B cell (primary cell): ENCODE measurements at places on chromosomes 2 and 18. TPM values are rescaled to one million over a fixed set of nuclear protein-coding genes. Genes with fewer than 3 reads are reported as not detected.
A peak's percentile ranks its signal among the peaks of the same experiment; 100 is the strongest.

DHRS9 gene
- 0.25 TPM in 1 of 2 replicates, not detected in the other for total RNA-seq

GCKR gene
- not detected in 2 replicates for total RNA-seq

SCYGR5 gene
- total RNA-seq, result not detected in 2 replicates

IWS1 gene
- 45.9 and 49.6 TPM in 2 replicates for total RNA-seq

SRD5A2 gene
- not detected in 2 replicates for total RNA-seq

UGT1A4 gene
- total RNA-seq, result not detected in 2 replicates

CABYR gene
- total RNA-seq, result 1.7 and 2.0 TPM in 2 replicates

ANKRD30B gene
- total RNA-seq, result not detected in 2 replicates

ALK gene
- total RNA-seq, result not detected in 2 replicates

GRCh38 chr2:159635006-159635789 is 18.9 kb upstream of the BAZ2B start:
- no peaks in the 10 kb centered on the region for H3K4me1 ChIP-seq
- no peak overlapping the region for H3K27ac ChIP-seq
- H3K4me3 ChIP-seq, result no peak overlapping the region
- no peaks in the 10 kb centered on the region for H3K27me3 ChIP-seq
- H3K36me3 ChIP-seq, result peaks cover 1% of the 10 kb centered on the region
- no peak for DNase-seq

DNA sequence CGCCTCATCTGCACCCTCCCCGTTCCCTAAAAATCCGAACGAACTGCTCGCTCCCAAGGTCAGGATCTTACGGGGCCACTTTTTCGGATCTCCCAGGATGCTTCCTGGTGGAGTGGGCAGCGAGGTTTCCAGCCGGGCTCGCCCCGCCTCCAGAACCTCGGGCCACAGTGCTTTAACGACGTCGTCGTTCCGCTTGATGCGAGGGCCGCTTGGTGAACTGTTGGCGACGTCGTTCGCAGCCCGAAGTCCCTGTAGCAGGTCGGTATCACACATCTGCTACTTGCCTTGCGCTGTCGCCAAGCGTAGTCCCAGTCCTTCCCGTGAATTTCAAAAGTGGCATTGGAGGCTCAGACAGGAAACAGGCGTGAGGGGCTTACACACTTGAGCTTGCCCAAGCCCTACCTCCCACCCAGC is 15.3 kb downstream of the EVX2 start:
- H3K36me3 ChIP-seq, result no peaks in the 10 kb centered on the region
- peaks cover 74% of the 10 kb centered on the region for H3K27me3 ChIP-seq
- no peak for DNase-seq
- H3K4me3 ChIP-seq, result no peak overlapping the region

DNA sequence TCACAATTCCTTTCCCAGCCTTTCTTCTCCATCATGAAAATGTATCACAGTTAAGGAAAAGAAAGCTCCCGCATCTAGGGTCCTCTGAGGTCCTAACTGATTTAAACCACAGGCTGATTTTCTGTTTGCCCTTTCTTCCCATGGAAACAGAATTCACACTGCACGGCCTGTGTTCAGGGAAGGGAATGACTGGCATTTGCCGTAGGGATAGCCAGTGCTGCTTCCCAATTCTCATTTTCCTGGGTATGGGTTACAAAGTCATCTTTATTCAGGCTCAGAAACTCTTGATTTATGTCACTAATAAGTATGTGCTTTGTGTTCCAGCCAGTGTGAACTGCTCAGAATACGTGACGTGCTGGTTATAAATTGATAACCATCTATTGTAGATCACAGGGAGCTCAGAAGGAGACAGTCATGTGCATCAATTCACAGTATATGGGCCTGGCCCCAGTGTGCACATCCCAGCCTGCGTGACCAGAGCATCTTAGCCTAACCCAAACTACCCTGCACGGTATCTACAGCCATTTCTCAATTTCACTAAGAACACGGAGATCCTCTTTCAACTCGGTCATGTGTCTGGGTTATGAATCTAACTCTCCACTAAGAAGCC is 163.3 kb downstream of the LRRC30 start:
- H3K27me3 ChIP-seq, result no peaks in the 10 kb centered on the region
- H3K4me3 ChIP-seq, result no peak overlapping the region
- no peak overlapping the region for H3K27ac ChIP-seq
- DNase-seq, result no peak

DNA sequence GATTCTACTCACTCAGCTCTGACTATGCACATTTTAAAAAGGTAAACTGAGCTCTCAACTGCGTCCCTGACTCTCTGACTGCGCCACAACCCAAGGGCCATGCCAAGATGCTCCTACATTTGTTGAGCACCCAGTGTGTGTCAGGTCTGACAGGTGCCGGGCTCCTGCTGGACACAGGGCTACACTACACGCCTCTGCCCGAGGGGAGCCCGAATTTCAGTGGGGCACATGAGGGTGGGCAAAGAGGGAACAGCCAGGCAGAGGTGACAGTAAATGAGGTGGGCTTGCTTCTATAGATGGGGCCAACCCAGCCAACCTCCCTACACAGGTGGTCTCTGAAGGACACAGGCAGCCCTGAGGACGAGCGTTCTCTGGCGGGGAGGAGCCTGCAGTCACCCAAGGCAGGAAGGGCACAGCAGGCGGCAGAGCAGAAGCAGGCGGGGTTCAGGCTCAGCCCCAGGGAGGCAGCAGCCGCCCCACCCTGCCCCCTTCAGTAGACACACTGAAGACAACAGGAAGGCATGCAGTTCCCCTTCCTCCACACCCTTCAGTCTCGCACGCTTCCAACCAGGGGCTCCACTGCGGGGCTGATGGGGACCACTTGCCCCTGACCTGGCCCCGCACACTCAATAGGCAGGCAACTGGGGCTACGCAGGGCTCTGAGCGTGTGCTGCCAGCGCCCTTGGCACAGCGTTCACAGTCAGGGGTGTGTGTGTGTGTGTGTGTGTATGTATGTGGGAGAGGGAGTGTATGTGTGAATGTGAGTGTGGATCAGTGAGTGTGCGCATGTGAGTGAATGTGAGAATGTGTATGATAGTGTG is 98.4 kb downstream of the UXS1 start:
- H3K36me3 ChIP-seq, result peaks cover 37% of the 10 kb centered on the region
- peaks cover 30% of the 10 kb centered on the region for H3K4me1 ChIP-seq
- peak; percentile 69 for DNase-seq
- no peaks in the 10 kb centered on the region for H3K27me3 ChIP-seq
- H3K4me3 ChIP-seq, result peak overlapping the region; percentile 2
- H3K27ac ChIP-seq, result peak overlapping the region; percentile 83

DNA sequence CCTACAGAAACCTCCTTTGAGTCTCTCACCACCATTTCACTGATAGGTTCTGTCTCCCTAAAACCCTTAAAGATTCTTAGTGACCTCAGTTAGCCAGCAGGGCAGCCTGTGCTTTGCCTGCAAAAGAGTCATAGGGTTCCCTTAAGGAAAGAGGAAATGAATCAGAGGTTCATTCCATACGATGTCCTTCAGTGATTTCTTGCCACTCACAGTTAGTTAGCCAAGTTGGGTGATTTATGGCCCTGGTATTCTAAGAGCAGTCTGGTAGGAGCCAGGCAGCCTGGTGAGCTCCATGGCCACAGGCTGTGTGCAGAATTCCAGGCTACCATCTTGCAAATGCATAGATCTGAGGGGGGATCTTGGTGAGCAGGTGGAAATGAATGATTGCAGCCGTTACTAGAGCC is 18.7 kb upstream of the CCBE1 start:
- H3K4me3 ChIP-seq, result no peak overlapping the region
- no peaks in the 10 kb centered on the region for H3K27me3 ChIP-seq
- DNase-seq, result no peak
- no peaks in the 10 kb centered on the region for H3K36me3 ChIP-seq

- no peak overlapping the region for H3K4me3 ChIP-seq
- DNase-seq, result no peak
- no peak overlapping the region for H3K27ac ChIP-seq
- no peaks in the 10 kb centered on the region for H3K27me3 ChIP-seq
- H3K4me1 ChIP-seq, result no peaks in the 10 kb centered on the region
Measured at GRCh38 chr2:206420721-206421120, 22.6 kb upstream of the ADAM23 start.

GRCh38 chr2:190311893-190312634 is 7.6 kb downstream of the HIBCH start:
- no peak overlapping the region for H3K27ac ChIP-seq
- no peak overlapping the region for H3K4me3 ChIP-seq
- peaks cover 9% of the 10 kb centered on the region for H3K4me1 ChIP-seq
- peaks cover 3% of the 10 kb centered on the region for H3K36me3 ChIP-seq
- DNase-seq, result no peak

GRCh38 chr2:112791693-112792230 is 7.5 kb upstream of the IL1A start:
- H3K4me1 ChIP-seq, result peaks cover 2% of the 10 kb centered on the region
- H3K4me3 ChIP-seq, result no peak overlapping the region
- no peaks in the 10 kb centered on the region for H3K27me3 ChIP-seq
- no peak overlapping the region for H3K27ac ChIP-seq

DNA sequence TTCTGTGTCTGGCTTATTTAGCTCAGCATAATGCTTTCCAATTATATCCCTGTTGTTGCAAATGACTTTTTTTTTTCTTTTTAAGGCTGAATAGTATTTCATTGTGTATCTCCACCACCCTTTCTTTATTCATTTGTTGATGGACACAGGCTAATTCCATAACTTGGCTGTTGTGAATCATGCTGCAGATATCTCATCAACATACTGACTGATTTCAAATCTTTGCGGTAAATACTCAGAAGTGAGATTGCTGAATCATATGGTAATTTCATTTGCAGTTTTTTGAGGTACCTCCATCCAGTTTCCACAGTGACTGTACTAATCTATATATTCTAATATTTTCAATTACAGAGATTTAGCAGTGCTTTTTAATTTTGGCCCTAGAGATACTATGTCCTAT is 266.2 kb downstream of the TMX3 start:
- H3K4me1 ChIP-seq, result no peaks in the 10 kb centered on the region
- DNase-seq, result no peak
- no peaks in the 10 kb centered on the region for H3K27me3 ChIP-seq

DNA sequence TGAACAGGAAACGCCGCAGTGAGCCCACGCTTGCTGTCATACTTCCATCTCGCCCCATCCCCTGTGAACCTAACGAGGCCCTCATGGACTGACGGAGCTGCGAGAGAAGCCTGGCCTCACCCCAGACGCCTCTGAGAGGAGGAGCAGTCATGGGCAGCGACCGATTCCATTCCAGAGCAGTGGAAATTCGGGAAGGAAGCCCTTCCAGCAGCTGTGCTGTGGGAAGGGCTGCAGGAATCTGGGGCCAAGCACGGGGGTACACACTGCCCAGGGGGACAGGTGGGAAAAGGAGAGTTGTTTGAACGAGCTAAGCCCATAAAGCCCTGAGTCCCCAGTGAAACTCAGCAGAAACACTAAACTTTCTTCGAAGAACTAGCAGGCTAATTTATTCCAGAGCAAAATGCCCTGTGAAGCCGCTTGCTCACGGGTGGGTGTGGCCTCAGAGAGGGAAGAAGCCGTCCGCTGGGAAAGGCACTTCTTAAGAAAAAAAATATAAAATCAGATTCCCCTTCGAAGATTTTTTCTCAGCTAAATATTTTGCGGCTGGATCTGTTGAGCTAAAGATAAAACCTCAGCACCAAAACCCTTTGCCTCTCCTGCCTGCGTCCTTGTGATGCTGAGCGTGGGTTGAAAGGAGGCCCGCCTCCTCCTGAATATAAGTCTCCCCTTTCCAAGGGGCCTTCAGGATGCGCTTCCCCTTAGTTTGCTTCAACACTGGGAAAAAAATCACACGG is 38.2 kb downstream of the ANKMY1 start:
- no peaks in the 10 kb centered on the region for H3K36me3 ChIP-seq
- no peaks in the 10 kb centered on the region for H3K27me3 ChIP-seq
- DNase-seq, result no peak
- no peak overlapping the region for H3K27ac ChIP-seq
- H3K4me1 ChIP-seq, result peaks cover under 1% of the 10 kb centered on the region

DNA sequence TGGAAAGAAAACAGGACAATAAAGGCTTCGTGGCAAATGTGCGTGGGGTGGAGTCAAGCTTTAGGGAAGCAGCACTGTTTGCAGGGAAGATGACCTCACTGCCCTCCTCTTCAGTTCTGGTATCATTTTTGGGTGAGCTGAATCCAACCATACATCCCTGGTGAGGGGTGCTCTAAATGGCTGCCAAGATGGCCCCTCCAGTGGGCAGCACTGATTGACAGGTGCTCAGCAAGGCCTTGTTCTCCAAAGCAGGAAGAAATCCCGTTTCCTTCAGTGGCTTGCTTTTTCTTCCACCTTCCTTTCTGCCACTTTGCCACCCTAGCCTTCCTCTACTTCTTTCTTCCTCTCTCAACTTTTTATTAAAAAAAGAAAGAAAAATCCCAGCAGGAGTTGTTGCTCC is 132.8 kb upstream of the SP5 start:
- H3K4me3 ChIP-seq, result no peak overlapping the region
- H3K36me3 ChIP-seq, result no peaks in the 10 kb centered on the region
- no peak for DNase-seq
- H3K4me1 ChIP-seq, result no peaks in the 10 kb centered on the region
- H3K27me3 ChIP-seq, result no peaks in the 10 kb centered on the region

DNA sequence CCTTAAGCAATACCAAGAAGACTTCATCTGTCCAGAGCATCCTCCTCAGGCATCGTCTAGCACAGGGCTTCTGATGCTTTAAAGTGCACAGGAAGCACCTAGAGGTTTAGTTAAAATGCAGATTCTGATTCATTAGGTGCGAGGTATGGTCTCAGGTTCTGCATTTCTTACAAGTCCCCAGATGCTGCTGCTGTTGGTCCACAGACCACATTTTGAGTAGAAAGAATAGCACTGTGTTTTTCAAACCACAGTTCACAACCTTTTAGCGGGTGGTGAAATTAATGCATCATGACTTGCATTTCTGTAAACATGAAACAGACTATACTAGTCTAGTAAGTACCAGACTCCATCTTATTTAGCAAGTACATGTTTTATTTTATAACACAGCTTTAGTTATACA is 134.6 kb downstream of the TMEFF2 start:
- H3K4me3 ChIP-seq, result no peak overlapping the region
- H3K27ac ChIP-seq, result no peak overlapping the region
- no peaks in the 10 kb centered on the region for H3K36me3 ChIP-seq
- no peaks in the 10 kb centered on the region for H3K27me3 ChIP-seq
- H3K4me1 ChIP-seq, result no peaks in the 10 kb centered on the region

DNA sequence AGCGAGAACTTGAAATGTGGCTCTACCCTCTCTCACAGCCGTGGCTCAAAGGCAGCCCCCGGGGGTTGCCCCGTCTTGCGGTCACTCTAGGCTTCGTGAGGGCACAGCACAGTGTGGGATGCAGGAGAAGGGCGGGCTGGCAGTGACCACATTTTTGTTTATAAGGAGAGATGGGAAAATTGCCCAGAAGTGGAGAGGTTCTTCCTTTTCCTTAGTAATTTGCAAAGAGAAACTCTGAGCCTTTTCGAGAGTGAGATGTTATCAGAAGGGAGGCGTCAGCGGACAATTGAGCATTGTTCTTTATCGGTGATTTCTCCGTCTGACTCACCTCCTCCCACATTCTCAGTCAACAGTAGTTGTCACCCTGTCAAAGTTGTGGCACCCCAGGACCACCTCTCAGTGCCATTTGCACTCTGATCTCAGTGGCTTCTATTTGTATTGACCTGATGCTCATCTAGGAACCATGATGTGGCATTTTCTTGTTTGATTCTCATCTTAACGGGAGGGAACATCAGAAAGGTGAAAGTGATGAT is 89.6 kb downstream of the ACAA2 start:
- H3K4me3 ChIP-seq, result no peak overlapping the region
- no peaks in the 10 kb centered on the region for H3K4me1 ChIP-seq
- H3K36me3 ChIP-seq, result no peaks in the 10 kb centered on the region
- no peak for DNase-seq
